NCI-H226 (cell line): ENCODE measurements at places on chromosomes 1 and 21.
A peak's percentile ranks its signal among the peaks of the same experiment; 100 is the strongest.

GRCh38 chr1:3248155-3249141, 179.4 kb downstream of the PRDM16 start:
- DNase-seq = no peak

GRCh38 chr1:2610036-2610959, 22.5 kb downstream of the MMEL1 start:
- DNase-seq = no peak

DNA sequence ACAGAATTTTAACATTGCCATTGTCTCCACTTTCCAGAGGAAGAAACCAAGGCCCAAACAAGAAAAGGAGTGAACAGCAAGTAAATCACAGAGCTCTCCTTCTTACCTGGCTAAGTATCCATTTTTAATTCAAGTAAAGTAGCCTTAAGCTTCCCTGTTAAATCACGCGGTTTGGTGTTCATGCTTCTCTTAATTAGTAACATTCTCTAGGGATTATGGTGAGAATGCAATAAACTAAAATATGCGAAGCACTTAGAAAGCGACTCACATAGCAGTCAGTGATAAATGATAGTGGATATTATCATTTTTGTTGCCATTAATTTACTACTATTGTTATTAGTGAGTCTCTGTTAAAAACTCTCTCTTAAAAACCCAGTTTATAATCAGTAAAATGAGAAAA, 630.5 kb upstream of the TMPRSS15 start:
- DNase-seq = no peak

DNA sequence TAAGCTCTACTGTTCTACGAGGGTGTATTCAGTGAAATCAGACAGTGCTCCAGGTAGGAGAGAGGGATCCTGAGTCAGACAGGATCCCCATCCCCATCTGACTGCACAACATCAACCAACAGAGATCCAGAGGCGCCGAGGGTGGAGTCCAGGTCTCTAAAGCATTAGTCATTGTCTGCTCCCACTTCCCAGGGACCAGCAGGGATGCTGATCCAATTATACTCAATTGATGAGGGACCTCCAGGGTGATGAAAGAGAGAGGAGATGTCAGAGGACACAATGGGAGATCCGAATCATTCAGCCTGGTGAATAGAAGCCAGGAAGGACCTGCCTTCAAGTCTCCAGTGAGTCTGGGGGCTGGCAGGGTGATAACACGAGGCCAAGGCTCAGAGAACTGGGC, 39.5 kb upstream of the STMN1 start:
- DNase-seq = no peak

DNA sequence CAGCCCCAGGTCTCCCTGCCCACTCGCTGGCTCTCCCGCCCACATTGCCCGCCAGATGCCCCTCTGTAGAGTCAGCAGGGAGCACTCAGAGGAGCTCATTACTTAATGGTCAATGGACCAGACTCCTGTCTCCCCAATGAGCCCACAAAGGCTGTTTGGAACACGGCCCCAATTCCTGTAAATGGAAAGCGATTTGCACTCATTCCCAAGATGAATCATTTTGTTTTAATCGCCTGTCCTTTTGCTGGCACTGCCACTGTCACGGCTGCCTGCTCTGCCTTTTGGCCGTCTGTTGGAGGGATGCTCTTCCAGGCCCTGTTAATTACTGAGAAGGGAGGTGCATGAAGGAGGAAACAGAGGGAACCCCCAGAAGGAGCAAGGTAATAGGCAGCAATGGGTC, 44.8 kb upstream of the ATP2B4 start:
- DNase-seq = no peak

DNA sequence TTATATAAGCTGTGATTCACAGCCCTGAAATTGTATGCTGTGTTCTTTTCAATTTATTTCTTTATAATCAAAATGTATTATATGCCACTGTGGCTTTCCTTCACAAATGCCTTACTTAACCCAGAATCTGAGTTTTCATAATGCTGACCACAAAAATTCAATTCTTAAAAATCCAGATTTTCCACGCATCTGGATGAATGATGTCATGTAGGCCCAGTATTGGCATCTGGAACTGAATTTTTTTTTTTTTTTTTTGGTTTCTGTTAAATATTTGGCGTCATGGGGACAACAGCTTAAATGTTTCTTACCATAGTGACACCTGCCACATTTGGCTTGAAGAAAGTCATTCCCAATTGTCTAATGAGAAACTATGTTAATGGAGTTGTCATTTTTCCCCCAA, 296.8 kb downstream of the TM2D1 start:
- no peak for DNase-seq

- no peak for DNase-seq
Measured at GRCh38 chr1:10910681-10911489, 101.6 kb upstream of the TARDBP start.

DNA sequence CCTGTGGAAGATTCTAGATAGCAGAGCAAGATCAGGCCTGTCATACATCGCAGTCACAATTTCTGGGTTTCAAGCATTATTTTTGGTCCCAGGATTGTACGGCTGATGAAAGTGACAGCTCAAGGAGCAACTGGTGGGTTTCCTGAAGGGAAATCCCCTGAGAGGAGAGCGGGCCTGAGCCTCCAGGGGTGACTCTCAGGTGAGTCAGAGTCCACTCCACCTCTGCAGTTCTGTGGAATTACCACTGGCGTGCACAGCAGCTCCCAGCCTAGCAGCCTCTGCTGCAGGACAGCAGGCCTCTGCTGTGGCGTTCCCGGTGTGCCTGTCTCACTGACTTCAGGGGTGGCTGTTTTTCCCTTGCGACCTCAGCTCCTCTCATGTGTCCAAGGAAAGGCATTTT, 24.4 kb downstream of the SLC66A1 start:
- peak; percentile 54 for DNase-seq

DNA sequence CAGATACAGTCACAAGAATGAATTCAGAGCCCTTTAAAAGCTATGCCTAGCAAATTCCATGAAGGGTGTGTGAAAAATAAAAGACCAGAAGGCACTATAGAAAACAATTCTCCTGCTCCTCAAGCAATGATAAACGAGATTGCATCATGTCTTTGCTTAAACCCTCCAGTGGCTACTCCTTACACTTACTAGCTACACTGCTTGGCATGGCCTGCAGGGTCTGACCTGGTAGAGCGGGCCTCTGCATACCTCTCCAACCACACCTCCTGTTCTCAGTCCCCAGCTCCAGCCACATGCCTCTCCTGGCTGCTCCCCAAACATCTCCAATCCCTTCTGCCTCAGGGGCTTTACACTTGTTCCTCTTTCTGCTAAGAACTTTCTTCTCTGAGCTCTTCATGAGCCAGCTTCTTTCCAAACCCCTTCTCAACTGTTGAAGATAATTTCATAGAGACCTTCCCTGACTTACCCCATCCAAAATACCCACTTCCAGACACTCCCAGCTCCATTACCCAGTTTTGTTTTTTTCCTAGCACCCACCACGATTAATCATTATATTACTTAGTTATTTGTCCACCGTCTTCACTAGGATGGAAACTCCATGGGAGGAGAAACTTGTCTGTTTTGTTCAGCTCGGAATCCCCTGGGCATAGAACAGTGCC, 11.2 kb upstream of the CREG1 start:
- DNase-seq = peak; percentile 80

DNA sequence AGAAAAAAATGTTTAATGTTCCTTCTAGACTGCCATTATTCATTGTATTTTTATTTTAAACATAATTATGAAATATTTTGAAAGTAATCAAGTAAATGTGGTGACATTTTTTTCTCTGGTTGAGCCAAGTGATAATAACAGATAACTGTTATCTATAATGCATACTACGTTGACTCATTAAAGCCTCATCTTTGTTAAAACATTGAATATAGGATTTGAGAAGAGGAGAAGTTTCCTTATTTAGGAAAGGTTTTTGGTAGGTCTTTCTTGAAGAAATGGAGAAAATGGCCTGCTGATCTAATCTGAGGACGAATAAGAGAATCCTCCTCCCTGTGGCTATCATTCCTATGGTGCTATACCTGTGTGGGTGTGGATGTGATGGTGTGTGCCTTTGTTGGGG, 89.0 kb downstream of the NFIA start:
- DNase-seq = no peak

GRCh38 chr1:214637125-214637524, 34.1 kb downstream of the CENPF start:
- DNase-seq = no peak

GRCh38 chr1:154908937-154909336, 27.6 kb downstream of the PMVK start:
- DNase-seq = no peak

GRCh38 chr1:67571406-67571805, 113.6 kb upstream of the GADD45A start:
- no peak for DNase-seq

DNA sequence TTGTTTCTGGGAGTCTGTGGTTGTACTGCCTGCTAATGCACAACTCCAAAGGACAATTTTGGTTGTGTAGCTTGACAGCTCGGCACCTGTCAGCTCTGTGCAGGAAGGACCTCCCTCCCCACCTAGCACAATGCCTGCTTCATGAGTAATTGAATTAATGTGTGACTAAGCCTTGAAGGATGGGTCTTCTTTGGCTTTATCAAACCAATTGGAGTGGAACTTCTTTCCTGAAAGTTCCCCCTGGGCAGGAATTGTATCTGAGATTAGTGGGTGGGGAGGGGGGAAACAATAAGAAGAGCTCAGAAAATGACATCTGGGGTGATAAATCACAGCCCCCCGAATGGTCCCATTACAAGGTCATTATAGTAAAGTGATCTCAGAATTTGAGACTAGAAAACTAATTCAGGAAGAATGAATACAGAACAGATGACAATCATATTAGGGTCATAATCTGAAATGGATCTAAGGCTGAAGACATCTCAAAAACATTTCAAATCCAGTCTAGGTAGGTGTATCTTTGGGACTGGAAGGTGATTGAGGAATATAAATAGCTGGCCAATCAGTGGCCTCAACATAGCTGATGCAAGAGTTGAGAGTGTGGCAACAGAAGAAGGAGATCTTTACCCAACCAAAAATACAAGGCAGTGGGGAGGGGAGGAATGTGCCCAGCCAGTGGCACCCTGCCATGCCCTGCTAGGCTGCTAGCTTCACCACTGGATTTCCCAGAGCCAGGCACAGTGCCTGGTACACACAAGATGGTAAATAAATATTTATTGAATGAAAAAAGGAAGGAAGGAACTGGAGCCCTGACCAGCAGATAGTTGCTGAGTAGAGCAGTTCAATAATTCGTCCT, 10.1 kb upstream of the SESN2 start:
- DNase-seq = peak; percentile 86

GRCh38 chr1:18149027-18149641, 41.5 kb downstream of the IGSF21 start:
- DNase-seq = no peak

DNA sequence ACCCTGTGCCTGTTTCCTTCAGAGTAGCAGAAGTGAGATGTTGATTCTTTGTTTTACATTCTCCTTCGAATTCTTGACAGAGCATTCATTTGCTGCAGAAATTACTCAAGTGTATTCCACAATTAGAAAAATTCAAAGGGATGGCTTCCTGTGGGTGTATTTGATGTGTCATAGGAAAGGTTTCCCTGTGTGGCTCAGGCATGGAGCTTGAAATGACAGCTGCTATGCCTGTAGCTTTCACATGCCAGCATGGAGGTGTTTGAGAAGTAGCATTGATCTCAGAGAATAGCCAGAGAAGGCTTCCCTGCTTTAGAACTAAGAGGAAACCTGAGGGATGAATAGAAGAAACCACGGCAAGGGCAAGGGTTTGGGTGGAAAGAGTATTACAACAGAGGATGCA, 317.2 kb upstream of the DEPDC1 start:
- DNase-seq = no peak

GRCh38 chr1:207910591-207911354, at the start of gene CD34:
Gene CD34, minus strand, starts transcription at chr1:207911125. Its CDS starts 45 bp downstream, at chr1:207911080.
- DNase-seq = no peak

GRCh38 chr1:39907528-39908453, 6.1 kb upstream of the MYCL start:
- no peak for DNase-seq

DNA sequence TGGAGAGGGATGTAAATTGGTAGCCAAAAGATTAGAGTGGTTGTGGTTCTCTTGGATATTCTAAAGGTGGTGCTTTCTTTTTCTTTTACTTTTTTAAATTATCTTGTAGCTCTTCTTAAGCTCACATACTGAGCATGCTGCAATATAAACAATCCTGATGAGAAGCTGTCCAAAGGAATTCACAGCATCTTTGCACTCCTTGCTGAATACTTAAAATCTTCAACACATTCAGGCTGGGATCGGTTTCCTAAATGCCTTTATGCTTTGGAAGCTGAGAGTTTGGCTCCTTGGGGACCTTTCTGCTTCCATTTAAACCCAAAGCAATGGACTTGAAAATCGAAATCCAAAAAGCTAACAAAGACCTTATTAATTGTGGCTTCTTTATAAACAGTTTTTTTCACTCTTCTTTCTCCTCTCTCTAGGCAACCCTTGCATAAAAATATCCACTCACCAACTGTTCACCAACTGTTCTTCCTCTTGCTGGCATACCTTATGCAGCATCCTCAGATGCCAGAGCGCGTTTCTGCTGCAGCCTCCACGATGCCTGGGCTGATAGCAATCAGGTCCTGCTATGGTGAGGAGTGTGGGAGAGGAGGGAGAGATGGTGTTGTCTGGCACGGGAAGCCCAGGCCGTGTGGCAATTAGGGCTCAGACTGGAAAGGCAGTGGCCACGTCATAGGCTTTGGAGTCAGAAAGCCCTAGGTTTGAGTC, 535.8 kb upstream of the DAB1 start:
- DNase-seq = no peak

- no peak for DNase-seq
Measured at GRCh38 chr1:203272633-203273205, 32.6 kb upstream of the BTG2 start.

- no peak for DNase-seq
Measured at GRCh38 chr1:43509007-43509739, 21.5 kb upstream of the PTPRF start.

GRCh38 chr21:34671462-34671861, 2.7 kb downstream of the CLIC6 start:
- no peak for DNase-seq
